ENCODE measurements at places on chromosomes 2 and 18. TPM values are rescaled to one million over a fixed set of nuclear protein-coding genes. Genes with fewer than 3 reads are reported as not detected.

- DNase-seq, result no peak
Measured at GRCh38 chr2:26822877-26823276, 25.1 kb upstream of the DPYSL5 start.

GRCh38 chr18:29191263-29191662, 1014.3 kb upstream of the CDH2 start:
- DNase-seq, result no peak

- no peak for DNase-seq
Measured at GRCh38 chr18:8948471-8949149, 153.9 kb upstream of the NDUFV2 start.

GRCh38 chr2:202494300-202495229, 118.4 kb downstream of the BMPR2 start:
- peak; percentile 34 for DNase-seq

DNA sequence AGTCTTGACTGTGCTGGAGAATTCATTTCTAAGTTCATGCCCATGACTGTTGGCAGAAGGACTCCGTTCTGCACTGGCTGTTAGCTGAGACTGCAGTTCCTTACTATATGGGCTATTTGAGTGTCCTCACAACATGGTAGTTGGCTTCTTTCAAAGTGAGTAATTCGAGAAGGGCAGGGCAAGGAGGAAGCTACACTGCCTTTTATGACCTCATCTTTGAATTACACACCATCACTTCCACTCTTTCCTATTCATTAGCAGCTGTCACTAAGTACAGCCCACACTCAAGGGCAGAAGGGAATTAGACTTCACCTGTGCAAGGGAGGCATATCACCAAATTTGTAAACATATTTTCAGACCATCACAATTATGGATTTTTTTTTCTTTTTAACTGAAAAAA, 55.9 kb upstream of the EPAS1 start:
- no peak for DNase-seq

DNA sequence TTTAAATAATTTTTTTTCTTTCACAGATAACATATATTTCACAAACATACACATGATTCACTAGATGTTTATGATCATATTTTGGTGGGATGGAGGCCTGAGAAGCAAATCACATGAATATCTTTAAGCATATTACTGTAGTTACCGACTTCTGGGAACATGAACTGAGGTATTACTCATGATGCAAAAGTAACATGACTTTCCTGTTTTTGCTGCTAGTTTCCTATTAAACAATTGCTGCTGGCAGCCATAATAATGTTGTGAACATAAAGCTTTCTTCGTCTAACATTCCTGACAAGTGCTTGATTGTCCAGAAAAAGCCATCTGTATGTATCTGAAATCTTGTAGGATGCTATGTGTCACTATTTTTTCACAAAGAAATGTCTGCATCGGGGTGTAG, 145.4 kb downstream of the MTX2 start:
- no peak for DNase-seq

- no peak for DNase-seq
Measured at GRCh38 chr2:8802741-8803140, 34.7 kb downstream of the KIDINS220 start.

GRCh38 chr2:83650898-83651297, 808.2 kb downstream of the SUCLG1 start:
- DNase-seq, result no peak

- DNase-seq, result no peak
Measured at GRCh38 chr2:50791271-50791670, 240.7 kb downstream of the NRXN1 start.

DNA sequence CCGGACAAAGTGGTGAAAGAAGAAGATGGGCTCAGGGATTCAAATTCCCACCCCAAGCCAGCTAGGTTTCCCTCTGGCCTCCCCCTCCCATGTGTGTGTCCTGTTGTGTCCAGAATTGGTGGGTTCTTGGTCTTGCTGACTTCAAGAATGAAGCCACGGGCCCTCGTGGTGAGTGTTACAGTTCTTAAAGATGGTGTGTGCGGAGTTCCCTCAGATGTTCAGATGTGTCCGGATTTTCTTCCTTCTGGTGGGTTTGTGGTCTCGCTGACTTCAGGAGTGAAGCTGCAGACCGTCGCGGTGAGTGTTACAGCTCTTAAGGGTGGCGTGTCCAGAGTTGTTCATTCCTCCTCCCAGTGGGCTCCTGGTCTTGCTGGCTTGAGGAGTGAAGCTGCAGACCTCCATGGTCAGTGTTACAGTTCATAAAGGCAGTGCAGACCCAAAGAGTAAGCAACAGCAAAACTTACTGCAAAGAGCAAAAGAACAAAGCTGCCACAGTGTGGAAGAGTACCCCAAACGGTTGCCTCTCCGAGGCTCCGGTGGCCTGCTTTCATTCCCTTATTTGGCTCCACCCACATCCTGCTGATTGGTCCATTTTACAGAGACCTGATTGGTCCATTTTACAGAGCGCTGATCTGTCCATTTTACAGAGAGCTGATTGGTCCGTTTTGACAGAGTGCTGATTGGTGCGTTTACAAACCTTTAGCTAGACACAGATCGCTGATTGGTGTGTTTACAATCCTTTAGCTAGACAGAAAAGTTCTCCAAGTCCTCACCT, 37.7 kb upstream of the KLF11 start:
- no peak for DNase-seq

DNA sequence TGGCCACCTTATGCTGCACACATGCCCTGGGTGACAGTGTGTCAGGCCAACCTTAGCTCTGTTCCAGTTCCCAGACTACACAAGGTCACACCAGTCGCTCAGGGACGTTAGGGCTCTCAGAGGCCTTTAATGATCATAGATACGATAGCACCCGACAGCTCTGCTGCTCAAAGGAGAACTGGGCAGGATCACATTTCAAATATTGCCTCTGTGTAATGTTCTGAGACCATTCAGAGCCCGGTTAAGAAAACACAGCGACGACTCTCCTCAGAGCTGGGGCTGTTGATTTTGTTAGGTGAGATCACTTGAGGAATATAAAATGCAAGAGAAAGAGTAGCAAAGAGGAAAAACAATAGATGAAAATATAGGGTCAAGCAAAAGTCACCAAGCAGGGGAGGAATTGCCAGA, 166.6 kb upstream of the TANK start:
- peak; percentile 62 for DNase-seq

DNA sequence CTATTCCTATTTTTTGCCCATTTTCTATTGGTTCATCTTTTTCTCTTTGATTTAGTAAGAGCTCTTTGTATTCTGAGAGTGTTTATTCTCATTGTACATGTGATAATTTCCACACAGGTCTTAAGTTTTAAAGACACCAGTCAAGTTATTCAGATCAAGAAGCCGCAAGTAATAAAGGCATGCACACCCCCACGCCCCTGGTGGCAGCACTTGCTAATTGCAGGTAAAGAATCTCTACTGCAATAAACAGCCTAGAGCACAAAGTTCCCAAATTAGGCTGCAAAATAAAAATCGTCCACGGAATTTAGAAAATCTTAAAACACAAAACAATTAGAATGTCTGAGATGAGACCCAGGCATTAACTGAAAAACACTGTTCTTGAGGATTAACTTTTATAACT, 45.2 kb downstream of the ST3GAL5 start:
- DNase-seq, result no peak

- DNase-seq, result peak; percentile 82
Measured at GRCh38 chr2:96251721-96252292, 14.0 kb downstream of the TMEM127 start.

- DNase-seq, result no peak
Measured at GRCh38 chr2:54609647-54610046, 113.8 kb upstream of the EML6 start.

DNA sequence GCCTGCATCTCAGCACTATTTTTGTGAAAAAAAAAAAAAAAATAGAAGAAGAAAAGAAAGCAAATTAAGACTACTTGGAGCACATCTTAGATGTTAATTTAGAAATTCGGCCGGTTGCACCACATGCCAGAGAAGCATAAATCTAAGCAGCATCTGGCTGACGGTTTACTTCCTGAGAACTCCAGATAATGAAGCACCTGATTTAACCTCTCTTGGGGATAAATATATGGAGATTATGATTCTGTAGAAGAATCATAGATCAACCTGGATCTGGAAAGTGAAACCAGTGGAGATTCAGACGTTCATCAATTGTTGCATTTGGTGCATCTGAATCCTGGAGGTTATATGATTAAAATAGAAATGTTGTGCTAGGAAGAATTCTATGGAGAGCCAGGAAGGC, 102.1 kb upstream of the SH3BP4 start:
- DNase-seq, result no peak

GRCh38 chr18:62101321-62101721, 85.5 kb downstream of the PIGN start:
- DNase-seq, result no peak

DNA sequence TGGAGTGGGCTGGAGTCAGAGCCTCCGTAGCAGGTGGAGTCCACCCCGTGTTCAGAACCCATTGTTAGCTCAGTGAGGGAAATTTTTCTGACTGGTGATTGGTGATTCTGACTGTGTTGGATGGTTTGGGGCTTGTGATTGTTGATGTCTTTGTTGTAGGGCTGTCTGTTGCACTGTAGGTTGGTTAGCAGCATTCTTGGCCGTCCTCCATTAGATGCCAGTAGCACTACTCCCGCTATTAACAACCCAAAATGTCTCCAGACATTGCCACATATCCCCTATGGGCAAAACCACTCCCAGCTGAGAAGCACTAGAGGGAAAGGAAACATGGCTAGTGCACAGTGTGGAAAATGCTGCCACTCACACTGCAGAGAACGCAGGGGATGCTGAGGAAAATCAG, 51.7 kb downstream of the ARMC9 start:
- DNase-seq, result no peak

The SLC19A3 gene
- 10.7 TPM for polyA plus RNA-seq

The KCNG2 gene
- 0.13 TPM for polyA plus RNA-seq

The GALR1 gene
- polyA plus RNA-seq, result 0.15 TPM

The CHST9 gene
- polyA plus RNA-seq, result 5.3 TPM

The FAM237A gene
- not detected for polyA plus RNA-seq

The MC4R gene
- 0.35 TPM for polyA plus RNA-seq

The TGFBRAP1 gene
- polyA plus RNA-seq, result 15.8 TPM

The FER1L5 gene
- 1.9 TPM for polyA plus RNA-seq

The HMSD gene
- polyA plus RNA-seq, result 3.6 TPM

The PPP1R7 gene
- polyA plus RNA-seq, result 83.6 TPM

The THOC1 gene
- polyA plus RNA-seq, result 139 TPM

The TLK1 gene
- 64.0 TPM for polyA plus RNA-seq

The SNORC gene
- polyA plus RNA-seq, result 1.6 TPM

The MBD5 gene
- polyA plus RNA-seq, result 52.6 TPM

The STARD6 gene
- not detected for polyA plus RNA-seq

The USP40 gene
- polyA plus RNA-seq, result 79.2 TPM

The SLC4A1AP gene
- 40.4 TPM for polyA plus RNA-seq

Data from left kidney (tissue), 8 donors.